D341Med (cell line): ENCODE measurements at places on chromosomes 6 and 20.
A peak's percentile ranks its signal among the peaks of the same experiment; 100 is the strongest.

GRCh38 chr6:93927731-93928130 lies 508.4 kb upstream of the EPHA7 start:
- DNase-seq: no peak

DNA sequence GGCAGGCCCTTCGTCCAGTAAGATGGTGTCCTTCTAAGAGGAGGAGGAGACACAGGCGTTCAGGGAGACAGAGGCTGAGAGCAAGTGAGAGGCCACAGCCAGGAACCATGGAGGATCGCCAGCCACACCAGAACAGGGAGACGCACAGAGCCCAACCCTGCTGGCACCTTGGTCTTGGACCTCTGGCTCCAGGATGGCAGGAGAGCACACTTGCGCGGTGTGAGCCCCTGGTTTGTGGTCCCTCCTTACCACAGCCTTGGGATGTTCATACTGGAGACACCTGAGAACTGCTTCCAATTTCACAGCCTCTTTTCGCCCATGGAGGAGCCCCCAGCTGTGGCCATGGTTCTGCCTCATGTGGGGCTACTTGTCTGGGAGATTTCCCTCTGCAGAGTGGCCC lies 222.4 kb downstream of the DLL1 start:
- no peak for DNase-seq

DNA sequence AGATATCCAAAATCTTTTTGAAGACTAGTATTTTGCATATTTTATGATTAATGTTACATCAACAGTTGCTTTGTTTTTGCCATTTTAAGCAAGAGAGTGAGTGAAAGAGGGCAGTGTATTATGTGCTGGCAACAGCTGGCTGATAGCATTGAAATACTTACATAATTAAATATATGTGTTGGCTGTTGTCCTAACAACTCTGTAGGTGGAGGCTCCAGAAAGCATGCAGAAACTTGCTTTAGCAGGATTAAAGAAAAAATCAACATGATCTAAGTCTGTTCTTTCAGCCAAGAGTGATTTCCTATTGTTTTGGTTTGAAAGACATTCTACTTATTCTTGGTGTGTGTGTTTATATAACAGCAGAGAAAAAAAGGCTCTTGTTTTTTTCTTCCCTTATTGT lies 127.5 kb downstream of the CDKAL1 start:
- peak; percentile 45 for DNase-seq

DNA sequence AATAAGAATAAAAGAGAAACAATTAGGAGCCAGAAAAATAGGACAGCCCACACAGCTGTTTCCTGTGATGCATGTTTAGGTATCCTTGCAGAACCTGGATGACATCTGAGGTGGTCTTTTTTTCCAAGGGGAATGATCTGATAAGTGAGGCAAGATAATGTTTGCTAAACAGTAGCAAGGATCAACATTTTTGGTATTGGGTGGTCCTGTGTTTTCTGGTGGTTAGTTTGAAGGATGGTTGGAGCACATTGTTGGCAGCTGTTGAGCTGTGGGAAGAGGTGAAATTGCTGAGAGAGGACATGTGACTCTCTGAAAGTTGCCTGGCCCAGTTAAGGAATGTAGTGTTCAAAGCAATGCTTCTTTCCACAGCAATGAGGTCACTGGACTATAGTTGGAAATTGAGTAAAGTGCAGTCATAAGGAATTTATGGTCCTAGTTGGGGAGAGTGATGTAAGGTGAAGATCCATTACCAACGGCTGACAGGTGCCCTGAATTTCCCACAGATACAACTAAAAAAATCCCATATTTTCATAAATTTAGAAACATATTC lies 270.2 kb upstream of the IMPG1 start:
- DNase-seq: no peak

DNA sequence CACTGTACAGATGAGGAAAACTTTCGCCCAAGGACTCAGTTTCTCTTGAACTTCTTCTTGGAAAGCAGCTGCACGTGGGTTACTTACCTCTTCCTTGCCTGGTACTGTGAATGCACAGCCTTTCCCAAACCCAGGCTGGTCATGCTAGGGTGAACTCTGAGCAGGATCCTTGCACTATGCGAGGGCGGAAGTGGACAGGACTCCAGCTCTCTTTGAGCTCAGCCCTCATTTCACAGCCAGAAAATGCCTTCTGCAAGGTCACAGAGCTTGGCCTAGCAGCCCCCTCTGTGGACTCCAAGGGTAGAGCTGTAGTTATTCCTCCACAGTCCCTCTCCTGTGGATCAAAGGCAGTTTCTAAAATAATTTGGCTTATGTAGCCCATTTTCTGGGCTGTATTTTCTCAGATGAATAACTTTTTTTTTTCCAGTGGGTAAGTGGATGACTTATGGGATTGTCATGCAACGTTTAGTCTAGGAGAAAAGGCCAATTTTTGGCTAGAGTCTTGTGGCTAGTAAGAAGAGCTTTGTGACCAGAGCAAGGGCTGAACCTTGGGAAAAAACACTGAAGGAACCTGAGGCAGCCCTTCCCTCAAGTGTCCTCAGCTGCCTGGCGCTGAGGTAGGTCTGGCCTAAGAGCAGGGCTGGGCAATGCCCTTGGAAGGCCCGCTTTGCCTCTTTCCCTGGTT lies 172.7 kb downstream of the SCP2D1 start:
- no peak for DNase-seq

- no peak for DNase-seq
These were observed 34.7 kb downstream of the MAN1A1 start for GRCh38 chr6:119314885-119315272.

GRCh38 chr20:655726-656624 lies 3.0 kb upstream of the SRXN1 start:
- no peak for DNase-seq

GRCh38 chr20:25865715-25866656 lies 169.3 kb upstream of the ZNF337 start:
- peak; percentile 84 for DNase-seq

DNA sequence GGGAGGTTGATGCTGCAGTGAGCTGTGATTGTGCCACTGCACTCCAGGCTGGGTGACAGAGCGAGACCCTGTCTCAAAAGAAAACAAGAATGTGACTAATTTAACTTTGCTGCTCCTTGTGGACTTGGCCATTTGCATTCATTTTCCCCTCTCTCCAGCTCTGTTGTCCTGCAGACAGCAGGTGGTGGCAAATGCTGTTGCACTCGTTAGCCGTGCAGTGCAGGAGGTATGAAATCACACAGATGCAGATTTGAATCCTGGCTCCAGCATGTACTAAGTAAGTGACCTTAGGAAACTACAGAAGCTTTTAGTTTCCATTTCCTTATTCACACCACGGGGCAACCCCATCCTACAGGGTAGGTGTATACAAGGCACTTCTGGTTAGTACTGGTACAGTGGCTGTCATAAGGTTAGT lies 9.6 kb upstream of the BEND3 start:
- no peak for DNase-seq

GRCh38 chr6:32885698-32886286 lies 31.8 kb downstream of the PSMB9 start:
- DNase-seq: no peak

DNA sequence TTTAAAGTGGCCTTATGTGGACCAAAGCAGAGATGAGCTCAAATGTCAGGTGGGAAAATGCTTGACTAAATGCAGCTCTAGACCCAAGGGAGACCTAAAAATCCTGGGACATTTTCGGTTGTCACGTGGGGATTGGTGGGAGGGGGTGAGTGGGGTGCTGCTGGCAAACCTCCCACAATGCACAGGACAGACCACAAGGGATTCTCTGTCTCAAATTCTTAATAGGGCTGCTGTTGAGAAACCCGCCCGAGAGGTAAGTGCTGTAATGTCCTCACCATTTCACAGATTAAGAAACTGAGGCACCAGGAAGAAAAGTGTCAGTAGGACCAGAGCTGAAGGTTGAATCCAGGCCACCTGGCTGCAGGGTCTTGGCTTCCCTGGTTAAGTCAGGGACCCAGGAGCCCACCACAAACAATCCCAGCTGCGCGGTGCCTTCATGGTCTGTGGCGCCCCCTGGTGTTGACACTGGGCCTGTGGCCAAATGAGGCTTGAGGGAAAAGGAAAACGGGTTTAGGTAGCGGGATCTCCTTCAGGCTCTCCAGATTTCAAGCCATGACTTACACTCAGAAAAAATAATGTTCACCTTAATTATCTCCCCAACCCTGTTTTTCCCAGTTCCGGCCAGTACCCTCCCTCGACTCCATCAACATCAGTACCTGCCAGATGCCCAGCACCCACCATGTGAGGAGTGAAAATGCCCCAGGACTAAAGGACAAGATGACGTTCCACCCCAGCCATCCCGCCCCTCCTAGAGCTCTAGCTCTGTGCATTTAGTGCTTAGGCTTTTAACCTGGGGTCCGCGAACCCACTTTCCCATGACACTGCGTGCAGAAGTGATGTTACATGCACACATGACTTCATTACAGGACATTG lies 7.2 kb downstream of the HLA-G start:
- DNase-seq: peak; percentile 52

DNA sequence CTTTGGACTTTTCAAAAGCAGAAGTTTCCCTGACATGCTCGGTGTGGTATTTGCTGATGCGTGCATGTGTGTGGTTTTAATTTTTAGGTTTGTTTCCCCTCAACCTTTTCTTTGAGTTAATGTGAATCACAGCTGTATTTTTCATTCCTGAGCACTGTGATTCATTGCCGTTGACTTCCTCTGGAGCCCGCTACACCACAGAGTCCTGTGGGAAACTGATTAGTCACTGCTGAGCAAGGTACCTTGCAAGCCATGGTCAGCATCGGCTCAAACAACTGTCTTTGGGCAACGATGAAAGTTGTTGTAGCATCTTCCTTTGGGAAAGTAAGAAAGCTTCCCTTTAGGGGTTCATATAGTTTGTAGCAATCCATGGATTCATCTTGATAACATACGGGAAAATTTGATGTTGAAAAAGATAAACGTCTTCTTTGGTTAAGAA lies 57.5 kb downstream of the RIN2 start:
- DNase-seq: no peak

GRCh38 chr20:1266167-1266973 lies at the start of gene SNPH:
Gene SNPH, plus strand, starts transcription at chr20:1266294. Its CDS starts 29,946 bp downstream, at chr20:1296240.
- peak; percentile 52 for DNase-seq
